Mesenchymal stem cell (in vitro differentiated cells and primary cell): ENCODE measurements at places on chromosomes 12 and 14.

- no peak for DNase-seq
Measured at GRCh38 chr12:113659416-113659815, 187.7 kb upstream of the LHX5 start.

DNA sequence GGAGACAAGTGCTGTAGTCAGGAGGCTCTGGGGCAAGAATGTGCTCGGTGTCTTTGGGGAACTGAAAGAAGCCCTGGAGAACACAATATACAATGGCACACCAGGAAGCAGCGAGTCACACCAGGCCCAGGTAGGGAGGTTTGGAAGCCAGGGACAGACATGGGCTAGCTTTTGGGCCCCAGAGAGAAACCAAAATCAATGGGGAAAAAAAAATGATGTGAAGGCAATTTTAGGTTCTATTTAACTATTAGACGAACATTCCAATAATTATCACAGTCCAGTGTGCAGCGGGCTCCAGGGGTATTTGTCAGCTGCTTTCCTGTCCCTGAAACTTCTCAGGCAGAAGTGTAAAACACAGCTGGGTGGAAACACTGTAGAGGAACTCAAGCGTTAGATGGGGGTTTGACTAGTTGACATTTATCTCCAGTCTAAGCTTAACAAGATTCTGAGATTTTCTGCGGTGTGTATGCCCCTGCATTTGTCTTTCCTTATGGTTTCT is 21.8 kb upstream of the EGLN3 start:
- DNase-seq: no peak

DNA sequence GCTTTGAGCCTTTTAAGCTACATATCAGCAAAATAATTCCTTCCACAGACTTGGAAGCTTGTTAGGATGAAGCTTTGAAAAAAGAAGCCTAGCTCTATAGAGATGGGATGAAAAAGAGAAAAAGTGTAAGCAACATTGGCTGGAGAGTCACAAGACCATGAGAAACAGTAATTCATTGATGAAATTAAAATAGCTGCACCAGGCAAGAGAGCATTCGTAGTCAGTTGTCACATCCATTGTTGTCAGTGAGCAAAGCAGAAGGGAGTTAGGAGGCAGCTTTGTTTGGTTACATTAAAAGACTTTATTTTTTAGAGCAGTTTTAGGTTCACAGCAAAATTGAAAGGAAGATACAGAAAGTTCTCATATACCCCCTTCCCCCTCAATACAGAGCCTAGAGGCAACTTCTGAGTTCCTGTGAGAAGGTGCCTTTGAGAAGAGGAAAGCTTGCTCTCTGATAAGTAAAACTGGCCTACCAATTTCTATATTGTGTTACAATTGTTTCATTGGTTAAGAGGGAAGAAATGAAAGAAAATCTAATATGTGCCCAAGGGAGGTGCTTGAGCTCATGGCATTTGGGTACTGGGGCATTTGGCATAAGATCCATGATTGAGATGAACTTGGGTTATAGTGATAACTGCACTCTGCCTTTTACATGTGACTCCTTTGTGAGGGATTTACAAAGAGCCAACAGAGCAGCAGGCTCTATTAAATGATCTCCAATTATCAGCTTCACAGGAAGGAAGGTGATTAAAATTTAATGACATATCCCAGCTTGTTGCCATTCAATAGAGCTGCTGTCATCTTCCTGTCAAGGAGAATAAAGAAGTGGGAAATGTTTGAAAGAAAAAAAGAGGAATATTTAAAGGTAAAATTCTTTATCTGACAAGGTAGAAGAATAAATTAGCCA is 361.3 kb upstream of the TMTC1 start:
- no peak for DNase-seq

DNA sequence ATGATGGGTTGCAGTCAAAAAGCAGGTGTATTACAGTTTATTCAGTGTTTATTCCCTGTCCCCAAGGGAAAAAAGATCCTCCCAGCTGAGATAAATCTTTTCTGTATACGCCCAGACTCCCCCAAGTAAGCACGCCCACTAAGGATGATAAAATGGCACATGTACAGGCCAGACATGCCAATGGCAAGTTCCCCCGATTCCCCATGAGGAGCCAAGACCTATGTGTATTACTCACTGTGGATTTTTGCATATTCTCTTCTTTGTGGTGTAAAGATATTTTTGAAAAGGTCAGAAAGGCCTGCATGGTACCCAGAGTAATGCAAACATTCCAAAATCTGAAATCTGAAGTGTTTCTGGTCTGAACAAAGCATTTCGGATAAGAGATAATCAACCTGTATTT is 22.2 kb downstream of the NR2C1 start:
- no peak for DNase-seq

DNA sequence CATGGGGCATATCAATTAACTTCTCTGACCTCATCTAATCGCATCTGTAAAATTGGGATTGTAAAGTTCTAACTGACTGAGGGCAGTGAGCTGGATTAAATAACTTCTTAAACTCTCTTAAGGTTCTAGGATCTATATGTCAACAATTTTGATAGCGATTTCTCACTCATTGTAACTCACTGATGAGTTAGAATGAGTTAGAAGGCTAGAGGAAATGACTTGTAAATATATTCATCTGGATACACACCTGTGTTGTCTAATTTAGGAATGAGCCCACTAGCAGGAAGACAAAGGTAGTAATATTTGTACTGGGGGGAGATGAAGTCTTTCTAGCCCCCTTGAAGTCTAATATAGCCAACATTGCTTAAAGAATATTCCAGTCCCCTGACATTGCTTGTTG is 46.3 kb upstream of the CERS5 start:
- DNase-seq: no peak

- DNase-seq: no peak
Measured at GRCh38 chr12:14885718-14886221, at the start of gene MGP. Gene MGP, minus strand, starts transcription at chr12:14885854. Its CDS starts 63 bp downstream, at chr12:14885791.

DNA sequence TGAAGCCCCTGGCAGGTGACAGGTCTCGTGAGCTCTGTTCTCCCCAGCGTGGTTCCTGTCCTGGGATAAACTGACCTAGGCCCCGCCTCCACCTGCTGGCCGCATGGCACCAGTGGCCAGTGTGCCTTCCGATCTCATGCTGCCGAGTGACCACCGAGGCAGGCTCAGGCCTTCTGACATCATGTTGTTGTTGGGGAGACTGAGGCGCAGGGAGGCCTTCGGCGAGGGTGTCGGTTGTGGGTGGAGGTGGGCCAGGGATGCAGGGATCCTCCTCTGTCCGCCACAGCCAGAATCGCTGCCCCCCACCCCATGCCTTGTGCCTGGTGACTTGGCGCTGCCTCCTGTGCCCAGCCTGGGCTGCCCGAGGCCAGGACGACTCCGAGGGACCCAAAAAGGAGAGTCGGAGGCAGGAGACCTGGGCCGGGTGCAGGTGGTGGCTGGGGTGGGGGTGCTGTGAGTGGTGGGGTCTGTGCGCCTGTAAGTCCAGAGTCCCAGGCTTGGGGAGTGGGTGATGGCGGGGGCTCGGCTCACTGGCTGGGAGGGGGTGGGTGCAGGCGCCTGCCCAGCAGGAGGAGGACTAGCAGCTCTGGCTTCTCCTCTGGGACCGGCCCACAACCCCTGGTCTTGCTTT is 24.3 kb downstream of the ASPG start:
- no peak for DNase-seq

GRCh38 chr12:115160271-115161128 is 476.5 kb upstream of the TBX3 start:
- no peak for DNase-seq

DNA sequence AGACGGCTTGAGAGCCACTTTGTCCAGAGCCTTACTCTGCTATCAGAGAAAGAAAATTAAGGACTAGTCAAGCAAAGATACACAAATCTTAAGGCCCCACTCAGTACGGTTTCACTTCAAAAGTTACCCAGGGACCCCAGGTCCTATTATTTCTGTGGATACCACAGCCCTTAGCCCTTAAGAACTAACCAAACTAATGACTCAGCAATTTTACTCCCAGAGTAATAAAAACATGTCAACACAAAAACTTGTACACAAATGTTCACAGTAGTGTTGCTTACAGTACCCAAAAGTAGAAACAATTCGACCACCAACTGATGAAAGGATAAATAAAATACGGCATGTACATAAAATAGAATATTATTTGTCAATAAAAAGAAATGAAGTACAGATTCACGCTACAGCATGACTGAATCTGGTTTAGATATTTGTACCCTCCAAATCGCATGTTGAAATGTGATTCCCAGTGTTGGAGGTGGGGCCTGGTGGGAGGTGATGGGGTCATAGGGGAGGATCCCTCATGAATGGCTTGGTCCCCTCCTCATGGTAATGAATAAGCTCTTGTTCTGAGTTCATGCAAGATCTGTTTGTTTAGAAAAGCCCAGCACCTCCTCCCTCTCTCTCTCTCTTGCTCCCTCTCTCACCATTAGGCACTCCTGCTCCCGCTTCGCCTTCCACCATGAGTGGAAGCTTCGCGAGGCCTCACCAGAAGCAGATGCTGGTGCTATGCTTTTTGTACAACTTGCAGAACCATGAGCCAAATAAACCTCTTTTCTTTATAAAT is 30.5 kb downstream of the AREL1 start:
- DNase-seq: no peak
